ENCODE measurements at places on chromosomes 11 and 22.

GRCh38 chr11:59152312-59152951, 9.8 kb downstream of the FAM111A start:
- no peak for DNase-seq

DNA sequence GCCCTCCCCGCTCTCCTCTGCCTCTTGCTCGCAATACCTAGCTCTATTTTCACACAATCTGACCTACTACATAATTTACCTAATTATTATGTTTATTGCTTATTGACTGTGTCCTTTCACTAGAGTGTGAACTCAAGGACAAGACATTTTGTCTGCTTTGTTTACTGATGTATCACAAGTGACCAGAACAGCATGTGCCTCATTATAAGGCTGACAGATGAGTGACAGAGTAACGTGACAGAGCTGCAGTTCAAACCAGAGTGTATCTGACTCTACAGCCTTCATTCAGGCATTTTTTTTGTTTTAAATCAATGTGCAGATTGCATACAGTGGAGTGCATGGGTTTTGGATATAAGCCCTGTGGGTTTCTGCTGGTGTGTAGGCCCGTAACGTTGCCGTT, 82.0 kb upstream of the RAB1B start:
- no peak for DNase-seq

DNA sequence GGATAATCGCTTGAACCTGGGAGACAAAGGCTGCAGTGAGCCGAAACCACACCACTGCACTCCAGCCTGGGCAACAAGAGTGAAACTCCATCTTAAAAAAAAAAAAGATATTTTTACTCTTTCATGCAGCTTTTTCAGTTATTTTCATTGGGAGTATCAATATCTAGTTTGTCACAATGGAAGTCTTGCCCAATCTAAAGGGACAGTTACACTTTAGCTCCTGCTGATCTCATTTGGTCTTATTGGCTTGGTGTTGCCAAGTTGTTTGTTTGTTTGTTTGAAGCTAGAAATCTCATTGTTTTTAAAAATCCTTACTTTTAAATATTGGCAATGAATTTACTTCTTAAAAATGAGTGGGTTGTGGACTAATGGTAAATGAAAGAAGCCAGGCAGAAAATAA, 24.7 kb downstream of the CEP295 start:
- DNase-seq = no peak

- DNase-seq = no peak
These were observed 14.5 kb downstream of the DCHS1 start for GRCh38 chr11:6640985-6641701.

DNA sequence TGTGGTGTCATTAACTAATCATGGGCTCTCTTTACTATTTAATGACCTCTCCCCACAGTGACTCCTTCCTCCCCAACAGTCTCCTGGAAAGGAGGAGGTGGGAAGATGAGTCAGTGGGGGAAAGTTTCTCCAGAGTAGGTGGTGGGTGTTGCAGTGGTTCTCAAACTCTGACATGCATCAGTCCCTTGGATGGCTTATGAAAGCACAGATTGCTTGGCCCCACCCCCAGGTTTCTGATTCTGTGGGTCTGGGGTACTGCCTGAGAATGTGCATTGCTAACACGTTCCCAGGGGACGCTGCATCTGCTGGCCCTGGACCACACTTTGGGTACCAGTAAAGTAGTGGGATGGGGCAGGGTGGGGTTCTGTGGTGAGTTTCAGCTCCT, 9.8 kb downstream of the CD82 start:
- no peak for DNase-seq

- DNase-seq = no peak
These were observed 17.8 kb upstream of the RCN1 start for GRCh38 chr11:32072872-32073643.

DNA sequence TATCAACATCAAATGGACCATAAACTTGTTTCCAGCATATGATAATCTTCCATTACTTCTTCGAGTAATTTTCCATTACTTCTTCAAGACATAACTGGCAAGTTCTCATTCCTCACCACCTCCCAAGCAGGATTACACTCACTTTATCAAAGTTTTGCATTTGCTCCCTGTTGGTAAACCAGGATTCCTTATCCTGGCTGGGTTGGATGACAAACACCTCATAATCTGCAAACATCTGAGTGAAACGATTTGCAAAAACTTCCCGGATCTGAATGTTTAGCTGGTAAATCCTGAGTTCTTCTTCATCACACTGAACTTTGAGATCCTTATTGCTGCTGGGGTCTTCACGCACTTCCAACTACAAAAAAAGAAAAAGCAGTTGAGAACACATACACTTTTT, 86.4 kb downstream of the DENND5A start:
- DNase-seq = no peak

GRCh38 chr11:111047374-111047773, 198.2 kb upstream of the POU2AF2 start:
- DNase-seq = no peak

DNA sequence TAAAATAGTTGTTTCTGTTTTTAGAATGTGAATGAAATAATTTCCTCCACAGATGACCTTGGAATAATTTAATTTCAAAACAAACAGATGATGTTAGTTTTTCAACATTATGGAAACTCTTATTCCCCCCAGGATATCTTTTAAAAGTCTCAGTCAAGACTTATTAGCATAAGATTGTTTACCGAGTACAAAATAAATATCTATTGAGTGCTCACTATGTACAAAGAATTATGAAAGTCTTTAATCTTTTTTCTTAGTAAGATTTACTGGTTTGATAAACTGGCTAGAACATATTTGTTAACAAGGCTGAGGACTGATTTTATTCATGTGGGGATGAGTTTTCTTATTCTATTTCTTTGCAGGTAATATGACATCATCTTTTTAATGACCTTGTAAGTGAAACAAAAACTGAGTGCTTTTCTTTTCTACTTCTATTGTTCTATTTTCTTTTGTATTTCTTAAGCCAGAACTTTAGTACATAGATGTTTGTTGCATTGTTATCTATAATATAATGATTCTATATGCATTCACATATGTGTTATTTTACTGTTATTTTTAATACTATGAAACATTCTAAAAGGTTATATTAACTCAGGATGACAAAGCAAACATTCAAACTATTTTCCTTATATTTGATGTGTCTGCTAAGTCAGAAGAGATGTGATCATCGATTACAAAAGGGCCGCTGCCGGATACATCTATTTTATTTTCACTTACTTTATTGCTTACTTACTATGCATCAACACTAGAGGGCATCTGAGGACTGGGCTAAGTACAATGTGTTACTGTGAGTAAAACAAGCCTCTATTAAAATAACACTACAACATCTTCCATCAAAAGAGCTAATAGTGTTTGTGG, 111.0 kb upstream of the ARHGAP42 start:
- DNase-seq = peak; percentile 11

DNA sequence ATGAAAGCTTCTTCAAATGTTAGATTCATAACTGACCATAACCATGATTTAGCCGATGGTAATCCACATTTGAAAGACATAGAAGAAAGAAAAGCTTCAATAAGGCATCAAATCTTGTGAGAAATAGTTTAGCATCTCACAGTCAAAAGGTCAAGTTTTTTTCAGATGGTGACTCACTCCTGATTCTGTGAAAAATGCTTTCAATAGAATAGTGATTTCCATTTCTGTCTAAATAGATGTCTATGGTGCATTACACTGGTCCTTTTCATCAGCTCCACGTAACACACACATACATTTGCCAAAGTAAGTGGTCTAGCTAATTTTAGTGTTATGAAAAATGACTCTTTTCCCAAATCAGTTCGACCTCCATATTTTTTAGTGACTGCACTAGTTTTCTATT, 139.2 kb downstream of the LRRC4C start:
- no peak for DNase-seq

GRCh38 chr11:17538054-17538453, 6.2 kb downstream of the USH1C start:
- no peak for DNase-seq

DNA sequence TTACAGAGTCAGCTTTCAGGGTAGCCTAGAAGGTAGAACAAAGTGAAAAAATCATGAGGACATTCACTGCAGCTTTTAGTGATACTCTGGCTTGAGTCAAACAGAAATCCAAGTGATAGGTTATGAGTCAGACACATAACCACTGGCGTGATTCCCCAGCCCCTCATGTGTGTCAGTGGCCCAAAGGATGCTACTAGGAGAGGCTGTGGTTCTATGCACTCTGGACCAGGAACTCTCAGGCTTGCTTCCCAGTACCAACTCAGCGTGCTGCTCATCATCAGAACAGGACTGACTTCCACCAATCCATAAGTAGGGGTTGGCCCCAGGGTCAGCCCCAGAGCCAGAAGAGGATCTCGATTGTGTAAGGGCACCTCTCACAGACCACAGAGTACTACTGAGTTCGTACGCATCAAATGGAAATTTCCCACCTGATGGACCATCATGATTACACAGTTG, 116.8 kb downstream of the MED15 start:
- no peak for DNase-seq

Data from right kidney (tissue), 9 donors.